Cerebellum (tissue), 4 donors: ENCODE measurements at places on chromosomes 16 and 17.

- no peak for DNase-seq
Observed at GRCh38 chr17:3017936-3018335, 45.5 kb downstream of the OR1D5 start.

DNA sequence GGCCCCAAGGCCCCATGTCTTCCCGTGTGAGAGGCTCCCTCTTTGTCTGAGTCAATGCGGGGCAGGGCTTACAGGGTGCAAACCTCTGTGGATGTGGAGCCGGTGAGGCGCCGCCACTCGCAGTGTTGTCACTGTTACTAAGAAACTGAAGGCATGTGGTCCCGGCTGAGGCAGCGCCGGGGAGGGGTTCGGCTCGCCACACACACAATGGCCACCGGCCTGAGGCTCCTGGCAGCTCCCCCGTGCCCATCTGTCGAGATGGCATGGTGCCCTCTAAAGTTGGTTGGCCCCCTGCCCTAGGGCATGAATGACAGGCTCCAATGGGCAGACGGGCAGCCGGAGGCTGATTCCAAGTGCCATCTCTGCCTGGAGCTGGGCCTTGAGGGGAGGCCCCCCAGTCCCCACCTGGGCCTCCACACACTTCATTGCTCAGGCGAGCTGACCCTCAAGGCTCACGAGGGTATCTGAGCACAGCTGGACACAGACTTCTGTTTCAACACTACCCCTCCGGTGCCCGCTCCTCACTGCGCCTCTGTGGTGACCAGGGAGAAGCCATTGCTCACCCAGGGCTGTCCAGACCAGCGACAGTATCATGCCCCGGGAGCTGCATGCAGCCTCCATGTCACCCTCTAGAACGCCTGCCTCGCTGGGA, 137.2 kb downstream of the C16orf78 start:
- peak; percentile 33 for DNase-seq

DNA sequence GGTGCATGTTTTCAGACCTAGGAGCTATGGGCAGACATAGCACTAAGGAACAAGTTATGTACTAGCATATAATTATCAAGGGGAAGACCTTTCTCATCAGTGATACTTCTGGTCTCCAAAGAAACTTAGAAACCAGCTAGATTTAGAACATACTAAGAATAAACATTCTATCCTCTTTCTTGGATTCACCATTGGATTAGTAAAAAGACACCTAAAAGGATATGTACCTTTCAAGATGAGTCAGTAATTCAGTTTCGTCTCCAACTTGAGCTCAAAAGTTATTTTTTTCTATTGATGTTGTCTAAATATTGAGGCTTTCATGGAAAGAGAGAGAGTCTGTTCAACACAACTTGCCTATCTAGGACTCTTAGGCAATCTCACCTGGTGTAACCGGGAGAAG, 13.2 kb downstream of the ZNF821 start:
- no peak for DNase-seq

GRCh38 chr16:70428178-70428998, 10.5 kb downstream of the ST3GAL2 start:
- DNase-seq = peak; percentile 72

DNA sequence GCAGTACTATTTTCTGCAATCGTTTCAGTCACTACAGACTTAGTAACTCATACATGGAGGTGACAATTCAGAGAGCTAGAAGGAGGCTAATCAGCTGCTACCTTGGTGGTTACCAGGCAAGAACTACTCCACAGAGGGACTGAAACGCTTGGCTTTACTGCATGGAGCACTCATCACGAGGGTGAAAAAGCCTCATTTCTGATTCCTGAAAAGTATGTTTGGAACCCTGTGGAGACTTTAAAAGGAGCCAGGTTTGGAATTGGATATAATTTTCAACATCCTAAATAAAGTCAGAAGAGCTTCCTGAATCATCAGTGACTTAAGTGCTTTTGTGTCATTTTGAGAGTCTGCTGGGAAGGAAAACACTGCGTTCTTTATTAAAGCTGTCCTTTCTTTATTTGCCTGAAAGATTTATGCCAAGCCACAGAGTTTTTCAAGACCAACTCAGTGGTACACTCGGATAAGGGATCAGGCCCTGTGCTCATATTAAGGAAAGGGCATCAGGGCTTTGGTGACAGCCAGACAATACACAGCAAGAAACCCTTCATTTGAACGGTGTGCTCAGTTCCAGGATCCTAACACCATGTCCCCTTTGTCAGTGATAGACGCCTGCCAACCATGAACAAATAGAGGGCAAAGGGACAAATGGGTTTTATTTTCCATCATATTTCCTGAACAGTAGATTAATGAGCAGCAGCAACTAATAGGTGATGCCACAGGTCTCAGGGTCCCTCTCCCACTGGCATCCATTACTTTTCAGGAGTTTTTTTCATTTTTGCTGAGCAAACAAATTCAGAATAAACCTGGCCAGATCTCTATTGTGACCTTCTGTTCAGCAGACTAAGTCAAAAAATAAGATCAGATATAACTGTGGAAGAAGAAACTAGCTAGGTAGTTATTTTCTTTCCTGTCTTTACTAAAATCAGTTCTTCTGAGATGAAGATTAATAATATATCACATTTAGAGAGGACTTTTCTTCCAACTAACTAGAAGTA, 80.5 kb upstream of the CLEC18B start:
- DNase-seq = no peak

DNA sequence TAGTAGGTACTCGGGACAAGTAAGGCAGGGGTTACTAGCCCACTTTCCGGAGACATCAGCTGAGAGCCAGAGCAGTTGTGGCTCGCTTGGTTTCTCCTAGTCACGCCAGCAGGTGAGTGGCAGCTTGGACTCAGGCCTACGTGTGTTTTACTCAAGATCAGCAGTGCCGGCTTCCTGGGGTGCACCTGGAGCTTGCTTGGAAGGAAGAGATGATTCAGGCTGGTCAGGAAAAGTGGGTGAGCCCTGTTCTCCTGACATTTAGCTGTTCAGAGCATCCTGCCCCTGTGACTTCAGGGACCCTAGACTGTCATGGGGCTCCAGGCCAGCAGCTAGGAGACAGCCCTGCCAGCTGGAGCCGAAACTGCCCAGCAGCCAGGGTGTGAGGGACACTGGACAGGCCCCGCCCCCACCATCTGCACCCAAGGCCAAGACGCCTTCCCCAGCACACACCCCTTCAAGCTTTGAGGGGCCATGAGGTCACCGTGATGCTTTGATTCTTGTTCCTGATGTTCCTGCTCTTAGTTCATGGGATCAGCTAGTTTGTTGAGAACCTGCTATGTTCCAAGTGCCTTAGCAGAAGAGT, 238.0 kb upstream of the CIBAR2 start:
- no peak for DNase-seq

GRCh38 chr17:82047914-82048570, 3.6 kb downstream of the RFNG start:
- DNase-seq = no peak

GRCh38 chr16:15576960-15577958, 65.7 kb downstream of the MARF1 start:
- no peak for DNase-seq

- DNase-seq = no peak
Observed at GRCh38 chr17:78252701-78253635, 21.5 kb downstream of the TMEM235 start.
